ENCODE measurements at places on chromosomes 12 and 14.

DNA sequence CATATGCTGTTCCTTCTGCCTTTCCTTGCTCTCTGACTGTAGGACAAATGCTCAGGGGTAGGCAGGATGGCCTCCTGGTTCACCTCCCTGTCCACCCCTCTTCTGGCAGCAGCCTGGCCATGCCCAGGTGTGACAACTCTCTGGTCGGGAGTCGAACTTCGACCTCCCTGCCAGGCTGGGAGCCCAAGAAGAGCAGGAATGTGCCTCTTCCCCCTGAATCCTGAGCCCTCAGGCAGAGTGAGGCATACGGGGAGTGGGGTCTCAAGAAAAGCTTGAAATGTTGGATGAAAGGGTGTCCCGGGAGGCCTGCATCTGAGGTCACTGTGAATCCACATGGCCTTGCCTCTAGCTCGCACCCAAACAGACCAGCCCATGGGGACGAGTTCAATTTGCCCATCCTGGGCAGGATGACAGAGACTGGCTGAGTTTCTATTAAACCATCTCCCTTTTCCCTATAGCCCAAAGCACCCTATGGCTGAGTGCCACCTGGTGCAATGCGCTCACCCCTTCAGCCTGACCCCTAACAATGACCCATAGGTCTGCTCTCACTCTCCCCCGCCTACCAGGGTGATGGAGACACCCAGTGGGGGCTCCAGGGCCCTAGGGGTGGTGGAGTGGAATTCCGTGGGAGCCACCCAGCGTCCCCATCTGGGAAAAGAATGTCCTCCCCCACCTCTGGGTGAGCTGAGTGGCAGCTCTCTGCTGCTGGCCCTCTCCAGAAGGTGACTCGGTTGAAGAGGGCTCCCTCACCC, 52.9 kb upstream of the DIO3 start:
- no peak for DNase-seq

DNA sequence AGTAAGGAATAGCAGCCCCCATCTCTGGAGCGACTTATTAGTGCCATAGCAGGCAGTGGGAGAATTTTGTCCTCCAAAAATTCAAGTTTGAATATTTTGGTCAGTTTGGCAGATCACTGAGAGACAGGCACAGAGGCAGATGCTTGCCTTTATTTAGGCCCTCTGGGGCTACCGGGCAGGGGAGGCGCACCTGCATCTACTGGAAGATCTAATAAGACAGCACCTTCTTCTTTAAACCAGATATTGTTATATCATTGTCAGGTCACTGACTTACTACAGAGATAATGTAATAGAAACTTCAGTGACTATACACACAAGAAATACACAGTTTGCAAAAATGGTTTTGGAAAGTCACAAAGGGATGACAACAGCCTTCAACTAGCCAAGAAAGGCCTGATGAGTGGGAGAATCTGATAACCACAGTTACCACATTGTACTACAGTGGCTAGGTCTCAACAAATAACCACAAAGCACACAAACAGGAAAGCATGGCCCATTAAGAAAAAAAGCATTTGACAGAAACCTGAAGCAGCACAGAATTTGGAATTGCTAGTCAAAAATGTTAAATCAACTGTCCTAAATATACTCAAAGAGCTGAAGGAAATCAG, 56.8 kb downstream of the CDK17 start:
- no peak for DNase-seq

GRCh38 chr12:123530668-123531067, 2.9 kb downstream of the RILPL1 start:
- DNase-seq = no peak

DNA sequence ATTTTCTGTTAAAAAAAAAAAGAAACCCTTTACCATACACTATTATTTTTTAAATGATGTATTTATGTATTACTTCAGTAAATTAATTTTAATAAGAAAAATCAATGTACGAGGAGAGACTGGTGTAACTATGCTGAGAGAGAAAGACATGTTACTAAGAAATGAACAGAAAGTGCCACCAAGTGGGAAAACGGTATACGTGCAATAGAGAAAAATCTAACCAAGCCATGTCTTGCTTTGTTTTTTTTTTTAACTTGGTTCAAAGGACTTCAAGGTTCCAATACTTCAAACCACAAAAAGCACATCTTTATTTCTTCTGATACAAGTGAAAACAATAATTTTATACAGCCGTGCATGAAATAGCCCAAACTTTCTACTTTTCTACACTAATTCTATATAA, 22.9 kb downstream of the NDUFA12 start:
- peak; percentile 54 for DNase-seq

DNA sequence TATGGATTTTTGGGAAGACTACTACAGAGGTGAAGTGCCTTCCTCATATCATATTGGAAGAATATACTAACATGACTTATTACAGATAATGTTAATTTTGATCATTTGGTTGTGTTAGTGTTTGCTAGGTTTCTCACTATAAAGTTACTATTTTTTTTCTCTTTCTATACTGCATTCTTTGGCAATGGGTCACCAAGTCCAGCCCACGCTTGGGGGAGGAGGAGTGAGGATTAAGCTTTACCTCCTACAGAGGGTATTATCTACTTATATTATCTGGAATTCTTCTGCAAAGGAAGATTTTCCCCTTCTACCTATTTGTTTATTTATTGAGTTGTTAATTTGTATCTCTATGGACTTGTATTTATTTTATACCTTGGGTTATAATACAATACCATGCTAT, 31.5 kb downstream of the SCN8A start:
- DNase-seq = no peak

- no peak for DNase-seq
Observed at GRCh38 chr12:65276916-65277530, 1.5 kb upstream of the MSRB3 start.

DNA sequence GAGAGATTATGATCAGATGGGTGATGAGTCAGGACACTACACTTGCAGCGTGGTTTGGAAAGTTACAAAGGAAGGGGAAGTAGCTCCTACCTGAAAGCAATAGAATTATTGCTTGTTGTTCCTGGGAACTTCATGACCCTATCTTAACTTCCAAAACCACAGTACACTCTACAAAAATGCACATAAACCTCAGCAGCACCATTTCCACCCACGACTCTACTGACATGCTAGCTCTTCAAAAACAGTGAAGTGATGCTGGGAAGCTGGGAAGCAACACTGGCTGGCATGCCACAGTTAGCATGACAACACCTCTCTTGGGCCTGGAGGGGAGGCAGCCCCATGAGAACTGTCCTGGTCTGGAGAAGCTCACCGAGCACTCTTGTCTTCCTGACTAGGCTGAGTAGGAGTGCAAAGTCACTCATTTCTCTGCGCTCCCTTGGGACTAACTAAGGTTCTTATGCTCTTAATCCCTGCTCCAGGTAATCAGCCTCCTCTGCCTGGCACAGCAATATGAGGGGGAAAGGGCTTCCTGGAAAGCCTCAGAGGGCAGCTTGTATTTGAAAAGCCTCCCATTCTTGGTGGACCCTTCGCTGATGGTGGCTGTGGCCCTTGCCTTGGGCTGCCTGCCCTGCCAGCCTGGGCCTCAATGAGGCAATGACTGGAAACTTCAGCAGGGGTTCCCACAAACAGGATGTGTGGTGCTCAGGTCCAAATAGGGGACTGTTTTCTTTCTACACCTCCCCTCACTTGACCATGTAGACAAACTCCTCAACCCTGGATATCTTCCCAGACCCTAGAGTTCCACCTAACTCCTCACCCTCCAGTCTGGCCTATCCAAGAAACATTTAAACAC, 1.2 kb downstream of the KRT3 start:
- no peak for DNase-seq

GRCh38 chr12:68792952-68793351, 15.0 kb upstream of the MDM2 start:
- DNase-seq = no peak

- DNase-seq = no peak
Observed at GRCh38 chr12:24600996-24601395, 347.9 kb downstream of the BCAT1 start.

DNA sequence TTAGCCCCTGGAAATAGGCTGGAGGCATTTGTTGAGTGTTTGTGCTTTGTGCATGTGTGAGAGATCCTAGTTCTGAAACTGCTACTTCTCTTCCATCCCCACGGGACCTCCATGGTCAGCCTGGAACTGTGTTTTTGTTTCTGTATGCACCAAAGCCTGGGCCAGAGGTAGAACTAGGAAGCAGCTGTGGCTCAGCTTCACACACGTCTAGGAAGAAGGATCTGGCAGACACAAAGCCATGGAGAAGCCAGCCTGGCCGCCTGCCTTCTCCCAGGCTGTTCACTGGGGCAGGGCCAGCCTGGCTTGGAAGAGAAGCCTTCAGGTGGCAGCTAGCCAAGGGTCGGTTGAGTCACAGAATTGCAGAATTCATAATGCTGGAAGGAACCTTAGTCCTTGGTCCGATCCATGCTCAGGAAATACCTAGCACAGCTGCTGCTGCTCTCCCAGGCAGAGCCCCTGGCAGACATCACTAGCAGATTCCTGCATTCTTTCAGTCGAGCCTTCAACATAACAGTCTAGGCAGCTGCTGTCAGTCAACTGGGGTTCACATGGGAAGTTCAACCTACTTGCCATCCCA, 27.0 kb downstream of the RIN3 start:
- peak; percentile 70 for DNase-seq

- DNase-seq = no peak
Observed at GRCh38 chr12:6282453-6282840, 28.0 kb upstream of the PLEKHG6 start.

DNA sequence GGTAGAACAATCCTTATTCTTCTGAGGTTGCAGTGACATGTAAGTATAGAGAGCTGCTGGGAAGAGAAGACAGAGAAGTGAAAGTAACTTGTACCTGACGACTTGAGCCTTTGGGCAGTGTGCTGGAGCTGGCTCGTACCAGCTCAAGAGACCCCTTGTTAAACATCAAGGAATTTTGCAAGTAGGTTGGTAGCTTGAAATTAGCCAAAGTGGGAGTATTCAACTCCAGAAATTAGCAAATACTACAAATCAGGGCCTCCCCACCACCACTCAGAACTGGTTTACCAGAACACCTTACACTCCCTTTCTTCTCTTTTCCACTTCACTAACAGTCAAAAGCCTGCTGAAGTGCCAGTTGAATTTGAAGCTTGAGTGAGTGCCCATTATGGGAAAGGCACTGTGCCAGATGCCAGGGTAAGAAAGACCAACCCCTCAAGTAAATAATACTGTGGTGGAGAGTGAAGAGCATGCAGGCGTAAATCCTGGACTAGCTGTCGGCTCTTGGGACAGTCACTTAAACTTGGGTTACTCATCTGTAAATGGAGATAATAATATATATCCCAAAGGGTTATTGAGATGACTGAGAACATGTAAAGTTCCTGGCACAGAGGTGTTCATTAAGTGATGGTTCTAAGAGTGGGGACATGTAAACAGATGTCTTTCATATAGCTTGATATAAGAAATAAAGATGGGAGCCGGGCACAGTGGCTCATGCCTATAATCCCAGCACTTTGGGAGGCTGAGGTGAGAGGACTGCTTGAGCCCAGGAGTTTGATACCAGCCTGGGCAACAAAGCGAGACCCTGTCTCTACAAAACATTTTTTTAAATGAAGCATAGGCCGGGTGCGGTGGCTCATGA, 27.0 kb upstream of the EID3 start:
- peak; percentile 25 for DNase-seq

GRCh38 chr14:102606296-102606695, 13.8 kb downstream of the RCOR1 start:
- DNase-seq = no peak

- peak; percentile 22 for DNase-seq
Observed at GRCh38 chr12:77728018-77728417, 102.7 kb upstream of the NAV3 start.

DNA sequence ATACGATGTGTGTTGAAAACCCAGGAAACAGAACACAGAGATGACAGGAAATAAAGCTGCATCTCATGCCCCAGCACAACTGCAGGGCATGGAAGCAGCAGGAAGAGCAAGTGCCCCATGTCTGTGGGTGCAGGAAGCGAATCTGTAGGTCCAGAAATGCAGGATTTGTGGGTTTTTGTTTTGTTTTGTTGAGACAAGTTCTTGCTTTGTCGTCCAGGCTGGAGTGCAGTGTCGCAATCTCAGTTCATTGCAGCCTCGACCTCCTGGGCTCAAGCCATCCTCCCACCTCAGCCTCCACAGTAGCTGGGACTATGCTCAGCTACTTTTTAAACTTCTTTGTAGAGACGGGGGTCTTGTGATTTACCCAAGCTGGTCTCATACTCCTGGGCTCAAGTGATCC, 6.2 kb upstream of the RPS6KL1 start:
- no peak for DNase-seq

DNA sequence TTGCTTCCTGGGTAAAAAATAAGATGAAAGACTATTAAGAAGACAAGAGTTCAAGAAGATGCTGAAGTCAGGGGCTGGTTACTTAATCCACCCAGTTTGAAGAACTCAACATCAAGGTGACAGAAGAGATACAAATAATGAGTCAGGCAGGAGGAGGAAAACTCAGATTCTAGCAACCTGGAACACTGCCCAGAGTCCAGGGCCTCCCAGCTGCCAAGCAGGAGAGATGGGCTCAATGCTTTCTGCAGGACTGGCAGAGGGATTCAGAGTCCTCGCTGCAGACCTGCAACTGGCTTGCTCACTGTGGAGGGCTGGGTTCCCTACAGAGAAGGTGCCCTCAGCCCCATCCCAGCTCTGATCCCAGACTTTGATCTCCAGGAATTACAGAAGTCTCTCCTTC, 28.6 kb upstream of the CEBPE start:
- DNase-seq = no peak

GRCh38 chr12:91424506-91424905, 241.9 kb upstream of the DCN start:
- DNase-seq = no peak

DNA sequence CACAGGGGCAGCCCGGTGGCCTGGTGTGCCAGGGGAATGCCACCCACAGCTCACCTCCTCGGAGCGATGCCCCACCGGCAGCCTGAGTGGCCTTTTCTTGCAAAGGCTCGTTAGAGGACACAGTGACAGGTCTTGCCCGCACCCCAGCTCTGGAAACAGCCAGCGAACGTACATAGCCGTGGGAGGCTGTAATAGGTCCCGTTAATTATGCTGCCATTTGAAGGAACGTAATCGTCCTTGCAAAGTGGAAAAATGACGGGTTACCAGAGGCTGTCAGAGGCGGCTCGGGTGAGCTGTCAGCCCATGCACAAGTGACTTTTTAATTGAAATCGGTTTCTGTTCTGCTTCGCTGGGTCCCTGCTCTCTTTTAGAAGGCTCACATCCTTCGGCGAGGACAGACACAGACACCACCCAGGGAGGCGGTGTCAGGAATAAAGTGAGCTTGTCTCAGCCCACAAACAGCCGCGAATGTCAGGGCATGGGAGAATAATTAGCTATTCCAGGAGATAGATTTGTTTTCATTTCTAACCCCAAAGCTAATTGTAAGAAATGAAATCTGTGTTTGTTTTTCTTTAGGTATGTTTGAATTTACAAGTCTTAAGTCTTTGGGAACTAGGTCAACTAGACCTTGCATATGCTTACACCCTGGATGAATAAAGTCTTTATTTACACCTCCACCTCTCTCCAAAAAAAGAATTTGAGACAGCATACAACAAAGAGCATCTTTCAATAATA, 77.2 kb upstream of the RFLNA start:
- DNase-seq = peak; percentile 36

GRCh38 chr14:69270795-69271708, 11.1 kb downstream of the GALNT16 start:
- no peak for DNase-seq

Measured in Ammon's horn (tissue), 1 donor.